ENCODE measurements at places on chromosomes 1 and 21.

DNA sequence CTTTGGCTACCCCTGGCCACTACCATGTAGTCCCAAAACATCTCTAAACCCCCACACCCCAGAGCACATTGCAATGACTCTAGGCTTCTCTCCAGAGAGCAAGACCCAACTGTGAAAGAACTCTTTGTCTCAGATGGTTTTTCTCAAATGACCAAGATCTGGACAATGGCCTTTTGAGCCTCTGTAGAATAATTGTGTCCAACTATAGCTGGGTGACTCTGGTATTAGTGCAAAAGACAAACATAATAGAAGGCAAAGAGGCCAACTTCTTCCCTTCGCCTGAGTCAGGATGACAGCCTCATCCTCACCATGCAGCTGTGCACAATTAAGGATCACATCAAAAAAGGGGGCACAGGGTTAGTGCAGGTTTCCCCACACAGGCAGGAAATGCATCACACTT, 139.6 kb downstream of the BRINP2 start:
- no peak for DNase-seq

DNA sequence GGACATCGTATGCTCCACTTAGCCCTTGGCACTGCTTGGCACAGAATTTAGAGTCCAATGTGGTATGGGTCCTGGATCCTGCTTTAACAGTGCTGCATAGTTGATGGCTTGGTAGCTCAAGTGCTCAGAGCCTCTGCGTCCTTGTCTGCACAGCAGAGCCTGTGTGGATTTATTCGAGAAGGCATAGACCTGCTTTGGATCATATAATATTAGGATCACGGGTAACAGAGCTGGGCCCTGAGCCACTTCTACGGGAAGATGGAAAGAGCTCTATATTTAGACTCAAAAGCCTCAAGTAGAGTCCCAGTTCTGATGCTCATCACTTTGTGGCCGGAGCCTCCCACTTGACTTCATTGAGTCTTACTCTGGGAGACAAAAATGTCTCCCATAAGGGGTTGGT, 164.4 kb upstream of the EDN2 start:
- DNase-seq = no peak

DNA sequence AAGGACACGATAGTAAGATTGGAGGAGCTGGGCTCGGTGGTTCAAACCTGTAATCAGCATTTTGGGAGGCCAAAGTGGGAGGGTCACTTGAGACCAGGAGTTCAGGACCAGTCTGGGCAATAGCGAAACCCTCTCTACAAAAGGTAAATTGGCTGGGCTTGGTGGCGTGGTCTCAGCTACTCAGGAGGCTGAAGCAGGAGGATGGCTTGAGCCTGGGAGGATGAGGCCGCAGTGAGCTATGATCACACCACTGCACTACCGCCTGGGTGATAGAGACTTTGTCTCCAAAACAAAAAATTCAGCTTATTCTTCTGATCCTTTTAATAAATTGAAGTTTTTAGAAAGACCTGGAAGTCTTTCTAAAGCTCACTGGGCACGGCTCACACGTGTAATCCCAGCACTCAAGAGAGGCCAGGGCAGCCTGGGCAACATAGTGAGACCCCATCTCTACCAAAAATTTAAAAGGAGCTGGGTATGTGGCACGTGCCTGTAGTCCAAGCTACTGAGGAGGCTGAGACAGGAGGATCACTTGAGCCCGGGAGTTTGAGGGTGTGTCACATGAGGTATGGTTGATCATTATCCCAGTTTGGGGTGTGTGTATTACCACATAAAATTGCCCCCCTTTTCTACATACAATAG, 15.3 kb downstream of the MASP2 start:
- DNase-seq = no peak

DNA sequence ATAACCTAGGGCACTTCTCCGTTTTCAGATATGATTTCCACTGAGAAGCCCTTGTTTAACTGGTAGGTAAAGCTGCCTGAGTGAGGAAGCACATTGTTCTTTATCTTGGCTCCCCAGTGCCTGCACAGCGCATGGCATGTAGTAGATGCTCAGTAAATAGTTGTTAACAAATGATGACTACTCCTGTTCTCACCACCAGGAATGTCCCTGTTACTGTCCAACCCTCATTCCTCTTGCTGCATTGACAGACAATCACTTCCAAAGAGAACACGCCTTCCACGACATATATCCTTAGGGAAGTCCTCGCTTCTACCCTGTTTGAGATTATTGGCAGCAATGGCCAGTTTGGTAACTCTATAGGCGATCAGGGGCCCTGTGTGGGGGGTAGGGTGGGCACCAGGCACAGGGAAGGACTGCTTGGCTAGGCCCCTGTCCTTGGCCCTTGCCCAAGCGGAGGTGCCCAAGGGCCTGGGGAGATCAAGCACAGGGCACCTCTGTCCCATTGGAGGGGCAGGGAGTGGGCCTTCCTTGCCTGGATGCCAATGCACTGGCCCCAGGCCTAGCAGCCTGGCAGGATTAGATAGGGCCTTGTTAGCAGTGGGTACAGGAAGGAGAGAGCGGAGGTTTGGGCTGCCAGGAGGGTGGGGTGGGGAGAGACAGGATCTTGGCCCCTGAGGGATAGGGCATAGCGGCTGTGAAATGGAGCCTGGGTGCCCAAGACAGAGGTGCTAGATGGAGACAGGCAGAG, 10.2 kb downstream of the NES start:
- DNase-seq = no peak

GRCh38 chr1:47452426-47452825, 14.6 kb downstream of the FOXD2 start:
- DNase-seq = no peak

DNA sequence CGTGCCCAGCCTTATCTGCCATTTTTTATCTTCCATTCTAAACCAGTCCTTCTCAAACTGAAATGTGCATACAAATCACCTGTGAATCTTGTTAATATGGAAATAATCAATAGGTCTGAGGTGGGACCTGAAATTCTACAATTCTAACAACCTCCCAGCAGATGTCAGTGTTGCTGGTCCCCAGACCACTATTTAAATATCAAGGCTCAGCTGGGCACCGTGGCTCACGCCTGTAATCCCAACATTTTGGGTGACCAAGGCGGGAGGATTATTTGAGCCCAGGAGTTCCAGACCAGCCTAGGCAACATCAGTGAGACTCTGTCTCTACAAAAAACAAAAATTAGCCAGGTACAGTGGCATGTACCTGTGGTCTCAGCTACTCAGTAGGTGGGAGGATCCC, 4.1 kb downstream of the UQCRHL start:
- DNase-seq = peak; percentile 32

Measured in SK-N-DZ (cell line).